GM23248 (cell line): ENCODE measurements at places on chromosomes 4 and X.

DNA sequence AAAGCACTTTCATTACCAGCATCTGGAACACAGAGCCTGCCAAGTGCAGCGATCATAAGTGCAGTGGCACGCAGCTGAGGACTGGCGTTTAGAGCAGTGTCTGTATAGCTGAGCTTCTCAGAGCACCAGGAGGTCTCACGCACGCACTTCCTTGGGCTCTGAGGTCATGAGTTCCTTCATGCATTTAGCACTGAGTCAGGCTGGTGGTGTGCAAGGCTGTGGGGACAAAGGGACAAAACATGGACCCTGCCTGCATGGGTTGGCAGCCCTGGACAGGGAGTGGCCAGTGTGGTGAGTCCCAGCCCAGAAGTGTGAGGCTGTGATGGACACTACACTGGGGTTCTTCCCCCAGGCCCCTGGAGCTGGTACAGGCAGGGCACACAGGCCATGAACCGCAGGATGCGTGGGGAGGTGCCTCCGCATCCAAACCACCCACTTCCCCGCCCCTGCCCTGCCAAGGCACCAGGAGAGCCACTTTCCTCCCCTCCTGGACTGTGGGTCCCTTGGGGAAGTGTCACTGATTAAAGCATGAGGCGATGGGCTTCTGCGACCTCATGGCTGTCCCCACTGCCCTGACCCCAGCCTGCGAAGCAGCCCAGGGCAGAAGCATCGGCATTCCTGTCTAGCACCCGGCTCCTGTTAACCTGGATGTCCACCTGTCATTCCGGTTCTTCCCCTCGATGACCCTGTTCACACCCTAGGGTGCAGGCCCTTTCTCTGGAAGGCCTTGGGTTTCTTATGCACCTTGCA lies 37.2 kb upstream of the GPR78 start:
- peak; percentile 59 for DNase-seq

GRCh38 chr4:108203377-108203776 lies 34.6 kb upstream of the LEF1 start:
- DNase-seq, result no peak

- DNase-seq, result no peak
These were observed 1.2 kb downstream of the CYTL1 start for GRCh38 chr4:5018096-5018495.

- DNase-seq, result no peak
These were observed 100.8 kb downstream of the SYTL5 start for GRCh38 chrX:38106991-38107655.

DNA sequence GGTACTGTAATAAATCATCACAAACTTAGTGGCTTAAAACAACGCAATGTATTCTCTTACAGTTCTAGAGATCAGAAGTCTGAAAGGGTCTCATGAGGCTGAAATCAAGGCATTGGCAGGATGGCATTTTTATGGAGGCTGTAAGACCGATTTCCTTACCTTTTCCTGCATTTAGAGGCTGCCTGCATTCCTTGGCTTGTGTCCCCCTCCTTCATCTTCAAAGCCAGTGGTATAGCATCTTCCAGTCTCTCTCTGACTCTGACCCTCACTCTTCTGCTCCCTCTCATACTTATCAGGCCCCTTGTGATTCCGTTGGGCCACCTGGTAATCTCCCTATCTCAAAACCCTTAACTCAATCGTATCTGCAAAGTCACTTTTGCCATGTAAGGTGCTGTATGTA lies 258.2 kb upstream of the JADE1 start:
- no peak for DNase-seq
